ENCODE measurements at places on chromosomes 7 and 10.

DNA sequence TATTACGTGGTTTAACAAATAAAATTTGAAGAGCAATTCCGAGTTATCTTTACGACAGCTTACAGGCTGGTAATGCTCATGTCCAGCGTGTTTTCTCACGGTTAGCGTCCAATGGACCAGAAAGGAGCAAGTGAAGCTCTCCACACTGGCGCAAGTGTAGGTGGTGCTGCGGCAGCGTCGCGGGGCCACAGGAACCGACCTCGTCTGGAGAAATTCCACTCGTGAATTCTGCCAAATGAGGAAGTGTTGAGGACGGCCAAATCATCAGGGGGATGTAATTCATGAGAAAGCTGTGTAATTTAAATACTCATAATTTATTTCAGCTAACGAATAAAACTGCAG, 350 bp upstream of the ZNF37A start:
- no peak for DNase-seq

DNA sequence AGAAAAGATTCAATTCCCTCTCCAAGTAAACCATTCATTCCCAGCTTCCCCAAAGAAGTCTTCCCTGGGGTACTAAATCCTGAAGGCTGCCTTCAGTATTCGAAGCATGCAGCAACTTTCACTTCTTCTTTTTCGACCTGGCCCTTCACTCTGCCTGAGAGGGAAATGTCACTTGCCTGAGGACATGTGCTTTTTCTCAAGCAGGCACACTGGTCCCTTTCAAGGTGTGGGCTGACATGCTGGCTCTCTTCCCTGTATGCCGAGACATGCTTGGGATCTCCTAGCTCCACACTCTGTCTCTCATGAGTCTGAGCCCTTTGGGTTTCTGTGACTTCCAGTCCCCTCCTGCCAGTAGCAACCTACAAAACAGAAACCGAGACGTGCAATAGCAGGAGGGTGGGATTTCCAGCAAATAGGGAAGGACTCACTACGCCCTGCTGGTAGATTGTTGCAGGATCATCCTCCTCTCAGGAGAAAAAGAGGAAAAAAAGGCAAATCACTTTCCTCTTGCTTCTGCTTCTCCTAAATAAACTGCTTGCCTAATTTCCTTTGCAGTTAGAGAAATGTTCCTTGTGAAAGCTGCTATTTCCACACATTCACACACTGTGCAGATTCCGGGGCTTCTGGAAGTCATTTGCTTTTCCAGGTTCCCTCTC, 33.5 kb downstream of the FIGNL1 start:
- no peak for DNase-seq

DNA sequence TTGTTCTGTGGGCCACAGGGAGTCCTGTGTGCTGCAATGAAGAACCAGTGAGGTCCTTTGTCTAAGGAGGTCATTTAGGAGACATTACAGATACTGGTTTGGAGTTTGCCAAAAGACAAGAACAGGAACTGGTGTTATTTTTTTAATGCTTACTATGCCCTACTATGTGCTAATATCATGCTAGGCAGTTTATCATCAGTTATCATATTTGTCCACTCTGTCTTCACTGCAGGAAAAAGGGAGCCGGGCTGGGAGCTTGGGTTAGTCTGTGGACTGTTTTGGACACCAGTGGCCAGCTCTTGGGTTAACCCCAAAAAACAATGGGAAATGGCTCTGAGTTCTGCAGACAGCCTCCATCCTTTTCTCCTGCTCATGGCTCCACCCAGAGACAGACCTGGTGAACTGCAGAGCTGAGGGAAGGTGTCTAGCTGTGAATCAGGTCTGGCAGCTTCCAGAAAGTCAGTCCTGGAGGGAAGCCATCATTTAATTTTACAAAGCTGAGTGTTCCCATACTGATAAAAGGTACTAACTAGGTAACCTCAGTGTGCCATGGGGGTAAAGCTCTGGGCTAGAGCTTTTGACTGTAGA, 101.2 kb upstream of the ZNF746 start:
- DNase-seq: peak; percentile 52

DNA sequence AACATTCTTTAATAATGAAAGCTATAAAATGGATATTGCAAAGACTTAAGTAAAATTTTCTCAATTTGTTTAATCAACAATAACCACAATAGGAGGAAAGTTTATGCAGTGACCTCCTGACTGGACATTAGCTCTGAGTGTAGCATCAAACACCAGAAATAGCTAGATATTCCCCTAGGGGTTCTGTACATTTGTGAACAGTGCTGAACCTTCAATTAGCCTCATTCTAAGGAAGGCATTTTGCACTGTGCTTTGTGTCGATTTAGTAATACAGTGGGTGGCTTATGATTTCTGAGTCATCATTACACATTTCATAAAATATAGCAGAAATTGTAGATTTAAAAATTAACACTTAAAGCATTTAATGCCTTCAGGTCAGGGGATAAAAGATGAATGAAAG, 367.3 kb upstream of the PCDH15 start:
- DNase-seq: no peak

All from AG10803 (cell line).